ENCODE measurements at places on chromosomes 6 and 20. TPM values are rescaled to one million over a fixed set of nuclear protein-coding genes. Genes with fewer than 3 reads are reported as not detected.

DNA sequence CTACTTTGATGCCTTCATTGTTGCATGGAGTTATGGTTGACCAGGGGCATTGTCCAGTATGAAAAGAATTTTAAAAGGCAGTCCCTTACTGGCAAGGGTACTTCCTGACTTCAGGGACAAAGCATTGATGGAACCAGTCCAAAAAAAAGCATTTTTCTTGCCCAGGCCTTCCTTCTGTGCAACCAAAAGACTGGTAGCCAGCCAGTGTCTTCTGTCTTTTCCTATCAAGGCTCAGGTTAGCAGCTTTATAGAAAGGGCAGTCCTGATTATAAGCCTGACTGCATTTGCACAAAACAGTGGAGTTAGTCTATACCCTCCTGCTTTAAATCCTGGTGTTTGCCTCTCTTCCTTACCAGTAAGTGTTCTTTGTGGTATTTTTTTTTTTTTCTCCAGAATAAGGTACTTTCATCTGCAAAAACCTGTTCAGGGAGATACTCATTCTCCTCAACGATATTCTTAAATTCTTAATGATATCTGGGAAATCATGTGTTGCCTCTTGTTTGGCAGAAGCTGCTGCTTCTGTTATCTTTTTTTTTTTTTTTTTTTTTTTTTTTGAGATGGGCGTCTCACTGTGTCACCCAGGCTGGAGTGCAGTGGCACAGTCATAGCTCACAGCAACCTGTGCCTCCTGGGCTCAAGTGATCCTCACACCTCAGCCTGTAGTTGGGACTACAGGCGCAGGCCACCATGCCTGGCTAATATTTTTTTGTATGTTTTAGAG, 33.9 kb downstream of the SCAF8 start:
- no peak for DNase-seq

- DNase-seq = no peak
Measured at GRCh38 chr6:32974016-32974333, 5.6 kb downstream of the BRD2 start.

PARD6B gene
- total RNA-seq = 27.7 TPM

DNA sequence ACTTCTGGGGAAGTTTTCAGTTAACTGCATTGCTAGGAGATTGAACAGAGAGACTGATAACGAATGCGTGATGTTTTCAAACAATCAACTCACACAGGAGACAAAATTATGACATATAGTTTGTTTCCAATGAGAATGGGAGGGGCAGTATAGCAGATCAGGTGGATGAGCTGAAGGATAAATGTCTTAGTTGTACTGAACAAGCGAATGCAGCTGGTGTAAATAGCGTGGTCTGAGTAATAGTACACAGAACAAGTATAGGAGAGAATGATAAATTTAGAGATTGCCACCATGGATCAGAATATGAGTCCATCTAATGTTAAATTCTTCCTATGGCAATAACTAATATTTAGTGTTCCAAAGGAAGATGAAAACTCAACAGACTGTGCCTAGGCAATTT, 858.6 kb downstream of the EYS start:
- no peak for DNase-seq

CCN6 gene
- not detected for total RNA-seq
